ENCODE measurements at places on chromosomes 1 and 21.

DNA sequence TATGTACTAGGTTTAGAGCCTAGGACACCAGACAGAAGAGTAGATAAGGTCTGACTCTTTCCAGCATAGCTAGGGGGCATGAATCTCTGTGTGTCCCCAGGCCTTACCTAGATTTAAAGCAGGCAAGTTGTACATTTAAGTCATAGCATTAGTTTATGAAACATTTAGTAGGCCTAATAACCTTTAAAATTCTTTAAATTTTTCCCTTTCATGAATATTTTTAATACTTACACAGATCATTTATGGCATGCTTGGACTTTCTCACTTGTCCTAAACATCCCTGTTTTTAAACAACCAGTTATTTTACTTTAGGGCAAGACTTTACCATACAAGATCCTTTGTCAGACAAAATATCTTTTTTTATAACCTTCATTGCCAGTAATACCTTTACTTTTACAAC is 258.4 kb upstream of the ZRANB2 start:
- DNase-seq: no peak

DNA sequence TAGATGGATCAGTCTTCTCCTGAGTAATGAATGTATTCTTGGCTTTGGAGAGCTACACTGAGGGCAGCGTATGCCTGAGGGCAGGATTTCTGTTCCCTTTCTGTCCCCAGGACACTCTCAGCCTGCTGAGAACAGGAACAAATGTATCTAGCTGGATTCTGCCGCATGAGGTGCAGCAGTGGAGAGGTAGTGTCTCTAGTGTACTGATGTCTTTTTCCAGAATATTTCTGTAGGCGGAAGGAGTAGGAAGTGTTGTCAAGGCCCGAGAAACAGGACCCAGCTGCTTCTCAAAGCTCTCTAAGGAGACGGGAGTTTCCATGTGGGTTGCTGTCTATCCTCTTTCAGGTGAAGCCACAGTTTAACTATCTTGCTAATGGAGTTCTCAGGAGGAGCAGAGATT is 65.5 kb downstream of the MT1HL1 start:
- no peak for DNase-seq

DNA sequence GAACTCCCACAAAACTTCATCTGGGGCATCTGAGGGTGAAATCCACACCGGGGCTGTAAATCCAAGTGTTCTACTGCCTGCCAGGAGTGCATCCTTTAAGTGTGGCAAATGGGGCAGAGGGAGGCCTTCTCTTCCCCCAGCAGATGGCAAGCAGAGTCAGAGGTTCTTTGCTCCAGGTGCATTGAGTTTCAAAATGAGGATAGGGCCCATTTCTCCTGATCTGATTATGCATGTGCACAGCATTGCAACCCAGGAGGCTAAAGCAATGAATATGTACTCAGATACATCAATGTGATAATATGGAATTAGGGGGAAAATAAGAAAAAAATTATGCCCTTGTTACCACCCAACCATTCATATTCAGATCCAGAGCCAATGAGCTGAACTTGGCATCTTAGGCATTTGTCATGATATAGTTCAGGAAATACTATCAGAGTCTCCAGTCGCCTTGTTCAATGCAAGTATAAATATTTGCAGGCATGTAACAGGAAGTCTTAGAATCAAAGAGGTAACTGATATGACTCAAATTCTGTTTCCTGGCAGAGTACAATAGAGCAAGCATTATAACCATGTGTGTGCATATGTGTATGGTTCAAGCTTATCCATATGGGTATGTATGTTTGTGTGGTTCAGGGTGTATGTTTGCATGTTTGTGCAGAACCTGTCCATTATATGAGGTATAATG is 473.8 kb upstream of the PKN2 start:
- DNase-seq: no peak

DNA sequence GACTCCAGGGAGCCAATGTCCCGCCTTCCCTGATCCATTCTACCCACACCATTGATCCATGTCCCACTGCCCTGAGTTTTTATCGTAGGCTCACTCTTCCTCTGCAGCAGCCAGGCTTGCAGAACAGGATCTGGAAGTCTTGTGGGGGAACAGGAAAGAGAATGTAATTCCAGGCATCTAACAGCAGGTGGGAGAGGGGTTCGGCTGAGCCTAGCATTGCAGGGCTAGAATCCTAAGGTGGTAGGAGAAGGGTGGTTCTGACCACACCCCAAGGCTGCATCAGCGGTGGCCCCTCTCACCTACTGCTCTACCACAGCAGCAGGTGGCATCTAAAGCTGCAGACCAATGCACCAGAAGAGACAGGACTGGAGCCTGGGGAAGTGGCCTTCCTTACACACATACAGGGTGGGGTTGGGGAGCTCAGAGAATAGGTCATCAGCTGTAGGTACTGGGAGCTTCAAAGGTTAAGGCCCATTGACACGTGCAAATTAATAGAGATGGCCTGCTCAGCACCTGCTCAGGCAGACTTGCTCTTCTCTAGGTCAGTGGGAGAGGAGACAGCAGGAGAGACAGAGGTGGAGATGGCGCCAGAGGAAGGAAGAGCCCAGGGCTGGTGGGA is 20.5 kb downstream of the KNCN start:
- no peak for DNase-seq

DNA sequence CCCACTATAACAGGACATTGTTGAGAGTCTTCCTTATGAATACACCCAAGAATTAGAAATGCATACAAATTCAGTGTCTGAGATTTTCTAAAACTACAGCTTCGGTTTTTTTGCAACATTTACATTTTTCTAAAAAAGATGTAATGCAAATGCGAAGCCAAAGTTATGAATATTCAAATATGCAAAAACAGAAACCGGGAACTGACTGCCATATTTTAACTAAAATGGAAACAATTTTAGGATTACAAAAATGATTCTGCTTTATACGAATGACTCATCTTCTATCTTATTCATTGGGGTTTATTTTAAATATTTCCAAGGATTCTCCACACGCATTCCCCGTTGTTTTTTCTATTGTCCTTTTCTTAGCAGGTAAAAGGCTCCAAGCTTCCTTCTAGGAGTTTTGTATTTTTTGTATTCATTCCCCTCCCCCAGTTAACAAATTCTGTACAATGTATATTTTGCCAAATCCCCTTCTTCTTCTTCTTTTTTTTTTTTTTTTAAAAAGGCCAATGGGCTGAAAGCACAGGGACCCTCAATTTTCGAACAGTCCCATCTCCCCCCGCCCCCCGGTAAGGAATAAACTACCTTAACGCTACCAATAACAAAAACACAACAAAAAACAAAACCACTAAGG is 1.0 kb downstream of the ARPC5 start:
- no peak for DNase-seq

DNA sequence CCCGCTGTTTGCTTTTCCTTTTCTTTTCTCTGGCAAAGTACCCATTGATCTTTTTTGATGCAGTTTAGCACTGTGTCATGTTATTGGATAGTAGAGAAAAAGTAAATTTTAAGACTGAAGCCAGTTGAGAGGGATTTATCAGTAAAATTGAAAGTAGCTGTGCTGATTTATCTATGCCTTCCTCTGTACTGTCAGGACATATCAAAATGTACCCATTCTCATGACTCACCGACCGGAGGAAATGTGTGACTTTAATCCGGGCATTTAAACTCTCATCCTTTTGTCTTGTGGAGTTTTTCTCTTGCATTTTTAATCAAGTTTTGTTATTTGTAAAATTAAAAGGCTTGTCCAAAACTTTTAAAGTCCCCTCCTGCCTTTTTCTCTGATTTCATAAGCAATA is 276.6 kb upstream of the FMN2 start:
- no peak for DNase-seq

DNA sequence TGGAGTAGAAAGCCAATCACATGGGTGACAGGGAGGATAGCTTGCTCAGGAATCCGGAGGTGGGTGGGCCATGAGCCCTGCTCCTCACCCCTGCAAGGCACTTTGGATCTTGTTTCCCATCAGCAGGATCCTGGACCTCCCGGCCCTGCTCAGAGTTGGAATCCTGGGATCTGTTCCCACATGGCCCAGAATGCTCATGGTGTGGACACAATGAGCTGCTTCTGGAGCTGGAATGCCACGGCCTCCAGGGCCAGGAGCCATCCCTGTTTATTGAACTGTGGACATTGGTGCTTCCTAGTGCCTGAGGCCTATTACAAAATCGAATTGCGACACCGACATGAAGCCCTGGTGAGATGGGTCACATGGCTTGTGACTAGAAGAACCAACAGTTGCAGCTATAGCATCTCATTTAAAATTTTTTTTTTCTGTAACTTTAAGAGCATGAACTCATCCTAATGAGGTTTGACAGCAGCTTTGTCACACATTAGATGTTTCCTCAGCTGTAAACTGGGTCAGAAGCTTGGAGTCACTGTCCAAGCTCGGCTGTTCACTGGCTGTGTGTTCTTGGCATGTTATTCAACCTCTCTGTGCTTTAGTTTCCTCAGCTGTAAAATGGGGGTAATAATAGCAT is 40.4 kb upstream of the GOLT1A start:
- no peak for DNase-seq

DNA sequence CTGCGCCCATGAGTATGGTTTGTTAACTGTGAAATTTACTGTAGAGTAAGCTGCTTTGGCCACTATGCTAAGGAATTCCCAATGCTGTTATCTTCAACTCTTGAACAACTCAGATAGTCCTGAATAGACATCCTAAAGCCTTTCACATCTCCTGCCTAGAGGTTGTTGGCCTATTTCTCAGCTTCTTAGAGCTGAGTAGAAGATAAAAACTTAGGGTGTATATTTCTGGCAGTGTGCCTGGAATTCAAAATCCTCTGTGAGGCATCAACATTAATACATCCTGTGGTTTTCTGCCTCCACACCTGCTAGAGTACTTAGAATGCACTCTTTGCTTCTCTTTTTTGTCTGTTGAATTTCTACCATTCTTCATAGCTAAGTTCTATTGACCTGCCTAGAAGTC is 45.8 kb upstream of the RC3H1 start:
- no peak for DNase-seq

- DNase-seq: no peak
These were observed 647.4 kb downstream of the USP25 start for GRCh38 chr21:16377120-16377658.

DNA sequence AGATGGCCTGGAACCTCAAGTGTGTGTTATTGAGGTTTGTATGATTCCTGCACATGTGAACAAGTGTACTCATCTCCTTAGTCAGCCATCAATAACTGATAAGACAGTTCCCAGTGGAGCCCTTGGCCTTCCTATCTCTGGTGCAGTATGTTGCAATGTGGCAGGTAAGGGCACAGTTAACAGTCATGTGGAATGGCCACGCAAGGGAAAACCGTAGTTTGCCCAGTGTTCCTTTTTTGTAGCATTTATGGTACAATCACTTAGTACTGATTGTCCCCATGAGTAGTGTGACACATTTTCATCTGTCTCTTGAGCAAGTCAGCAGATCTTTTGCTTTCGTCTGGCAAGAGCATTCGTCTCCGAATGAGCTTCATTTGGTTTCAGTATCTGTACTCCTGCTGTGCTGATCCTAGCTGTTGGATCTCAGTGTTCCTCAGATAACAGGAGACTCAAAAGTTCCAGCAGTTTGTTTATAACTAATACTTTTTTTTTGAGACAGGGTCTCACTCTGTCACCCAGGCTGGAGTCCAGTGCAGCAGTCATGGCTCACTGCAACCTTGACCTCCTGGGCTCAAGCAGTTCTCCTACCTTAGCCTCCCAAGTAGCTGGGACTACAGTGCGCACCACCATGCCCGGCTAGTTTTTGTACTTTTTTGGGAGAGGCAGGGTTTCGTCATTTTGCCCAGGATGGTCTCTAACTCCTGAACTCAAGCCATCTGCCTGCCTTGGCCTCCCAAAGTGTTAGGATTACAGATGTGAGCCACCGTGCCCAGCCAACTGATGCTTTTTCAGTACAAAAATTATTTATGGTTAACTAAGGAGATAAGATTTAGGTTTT is 8.2 kb downstream of the CTPS1 start:
- no peak for DNase-seq
